NCI-H2171 (cell line): ENCODE measurements at places on chromosomes 16 and 17.

DNA sequence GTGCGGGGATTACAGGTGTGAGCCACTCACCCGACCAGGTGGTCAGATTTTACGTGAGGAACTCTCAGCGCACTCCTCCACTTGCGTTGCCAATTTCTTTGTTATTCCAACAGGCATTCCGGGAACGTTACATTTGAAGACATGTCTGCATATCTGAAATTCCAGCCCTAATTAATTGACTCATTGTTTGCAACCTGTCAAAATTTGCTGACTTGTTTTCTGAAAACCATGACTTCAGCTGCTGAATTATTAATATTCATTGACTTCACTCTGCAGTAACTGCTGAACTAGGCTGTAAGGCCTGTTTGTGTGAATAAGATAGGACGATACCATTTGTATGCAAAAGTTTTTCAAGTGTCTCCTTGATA lies 16.6 kb downstream of the G6PC1 start:
- DNase-seq, result no peak

GRCh38 chr16:25007284-25007984 lies 7.7 kb downstream of the ARHGAP17 start:
- DNase-seq, result no peak

DNA sequence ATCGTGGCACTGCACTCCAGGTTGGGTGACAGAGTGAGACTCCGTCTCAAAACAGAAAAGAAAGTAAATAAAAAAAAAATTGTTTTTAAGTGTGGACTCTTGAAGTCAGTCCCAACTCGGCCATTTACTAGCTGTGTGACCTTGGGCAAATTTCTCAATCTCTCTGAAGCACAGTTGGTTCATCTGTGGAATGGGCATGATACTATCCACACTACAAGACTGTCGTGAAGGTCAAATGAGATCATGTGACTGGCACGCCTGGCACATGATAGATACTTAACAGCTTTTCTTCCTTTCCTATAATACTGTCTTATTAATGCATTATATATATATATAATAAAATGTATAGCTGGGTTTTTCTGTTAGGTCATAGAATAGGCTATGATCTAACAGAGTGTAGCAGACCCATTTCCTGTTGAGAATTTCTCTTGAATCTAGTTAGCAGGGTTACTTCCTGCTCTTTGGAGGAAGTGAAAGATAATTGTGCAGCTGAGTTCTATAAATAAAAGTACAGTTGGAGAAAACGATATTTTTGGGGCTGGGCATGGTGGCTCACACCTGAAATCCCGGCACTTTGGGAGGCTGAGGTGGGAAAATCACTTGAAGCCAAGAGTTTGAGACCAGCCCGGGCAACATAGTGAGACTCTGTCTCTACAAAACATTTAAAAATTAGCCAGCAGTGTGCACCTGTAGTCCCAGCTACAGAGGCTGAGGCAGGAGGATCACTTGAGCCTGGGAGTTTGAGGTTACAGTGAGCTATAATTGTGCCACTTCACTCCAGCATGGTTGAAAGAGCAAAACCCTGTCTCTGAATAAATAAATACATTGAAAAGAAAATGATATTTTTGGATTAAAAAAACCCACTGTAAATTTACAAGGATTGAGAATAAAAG lies 7.3 kb downstream of the MILR1 start:
- no peak for DNase-seq

DNA sequence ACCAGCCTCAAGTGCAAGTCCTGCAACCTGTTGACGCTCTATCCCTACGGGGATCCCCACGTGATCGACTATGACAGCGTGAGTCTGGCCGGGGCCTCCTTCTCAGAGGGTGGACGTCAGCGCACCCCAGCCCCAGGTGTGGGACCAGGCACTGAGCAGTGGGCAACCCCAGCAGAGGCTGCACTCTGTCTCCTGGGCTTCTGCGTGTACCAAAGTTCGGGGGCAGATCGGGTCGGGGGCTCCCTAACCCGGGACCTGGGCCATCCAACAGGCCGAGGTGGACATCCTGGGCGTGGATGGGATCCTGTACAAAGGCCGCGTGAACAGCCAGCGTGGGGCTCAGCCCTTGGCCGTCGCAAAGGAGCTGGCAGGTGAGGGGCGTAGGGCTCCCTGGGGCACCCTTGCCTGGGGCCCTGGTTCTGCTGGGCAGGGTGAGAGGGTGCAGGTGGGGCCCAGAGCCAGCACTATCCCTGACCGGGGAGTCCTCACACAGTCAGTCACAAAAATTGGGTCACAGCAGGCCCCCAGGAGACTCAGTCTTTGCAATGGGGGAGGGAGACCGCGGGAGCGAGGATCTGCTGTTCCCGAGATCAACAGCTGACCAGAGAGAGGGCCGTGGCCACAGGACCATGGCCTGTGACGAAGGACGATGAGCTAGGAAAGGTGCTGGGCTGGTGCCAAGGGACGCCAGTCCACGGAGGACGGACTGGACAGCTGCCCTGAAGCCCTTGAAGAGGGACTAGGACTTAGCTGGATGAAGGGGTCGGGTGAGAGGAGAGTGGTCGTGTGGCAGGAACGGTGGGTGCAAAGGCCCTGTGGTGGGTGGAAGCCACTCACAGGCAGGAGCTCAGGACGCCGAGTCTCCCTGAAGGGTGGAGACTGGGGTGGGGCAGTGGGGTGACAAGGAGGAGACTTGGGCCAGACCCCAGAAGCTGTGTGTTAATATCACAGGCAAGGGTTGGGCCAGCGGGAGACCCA lies 20.0 kb downstream of the UBALD1 start:
- no peak for DNase-seq

DNA sequence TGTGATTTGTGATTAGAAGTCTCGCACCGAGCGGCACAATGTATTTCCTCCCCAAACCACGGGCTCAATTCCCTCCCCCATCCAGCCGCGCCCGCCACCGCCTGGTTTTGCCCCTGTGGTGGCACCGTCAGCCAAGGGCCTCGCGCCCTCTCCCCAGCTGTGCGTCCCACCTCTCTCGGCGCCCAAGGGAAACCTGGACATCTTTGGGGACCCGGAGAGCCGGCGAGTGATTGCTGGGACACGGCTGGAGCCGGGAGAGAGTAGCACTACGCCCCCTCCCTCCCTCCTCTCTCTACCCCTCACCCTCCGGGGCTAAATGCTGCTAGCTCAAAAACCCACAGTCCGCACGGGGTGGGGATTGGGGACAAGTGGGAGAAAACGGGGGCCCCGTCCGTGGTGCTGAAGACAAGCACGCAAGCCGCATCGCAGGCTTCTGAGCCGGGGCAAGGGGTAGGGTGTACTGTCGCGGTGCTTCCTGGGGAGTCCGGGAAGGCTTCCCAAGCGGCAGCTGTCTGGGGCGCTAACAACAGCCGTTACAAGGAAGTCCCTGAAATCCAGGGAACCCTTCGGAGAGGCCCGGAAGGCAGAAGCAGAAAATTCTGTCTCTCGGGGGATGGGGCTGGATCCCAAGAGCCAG lies 1.4 kb downstream of the CBLN1 start:
- peak; percentile 33 for DNase-seq

- DNase-seq, result no peak
Measured at GRCh38 chr16:9922441-9922840, 259.8 kb downstream of the GRIN2A start.

- DNase-seq, result no peak
Measured at GRCh38 chr17:78391843-78392242, 13.4 kb downstream of the PGS1 start.

- no peak for DNase-seq
Measured at GRCh38 chr16:5041600-5042133, 7.9 kb upstream of the NAGPA start.

DNA sequence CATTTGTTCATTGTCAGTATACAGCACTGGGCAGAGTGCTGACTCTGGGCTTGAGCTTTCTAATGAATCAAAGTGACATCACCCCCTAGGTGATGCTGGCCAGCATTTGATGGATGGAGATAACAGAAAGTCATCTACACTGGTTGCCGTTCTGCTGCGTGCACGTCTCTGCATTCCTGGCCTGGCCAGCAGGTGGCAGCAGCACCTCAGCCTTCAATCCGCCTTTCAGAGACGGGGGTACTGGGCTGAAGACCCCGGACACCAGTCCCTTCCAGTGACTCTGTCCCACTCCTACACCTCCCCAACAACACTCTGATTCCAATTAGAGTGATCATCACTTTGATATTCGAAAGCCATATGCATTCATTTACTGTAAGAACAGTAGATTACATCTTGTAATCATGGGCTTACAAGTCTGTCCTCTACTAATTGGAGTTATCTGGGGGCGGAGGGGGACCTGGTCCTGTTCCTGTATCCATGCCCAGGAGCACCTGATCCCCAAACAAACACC lies 6.0 kb downstream of the CPSF4L start:
- DNase-seq, result peak; percentile 19

- DNase-seq, result no peak
Measured at GRCh38 chr16:56944954-56945839, 13.3 kb downstream of the HERPUD1 start.

DNA sequence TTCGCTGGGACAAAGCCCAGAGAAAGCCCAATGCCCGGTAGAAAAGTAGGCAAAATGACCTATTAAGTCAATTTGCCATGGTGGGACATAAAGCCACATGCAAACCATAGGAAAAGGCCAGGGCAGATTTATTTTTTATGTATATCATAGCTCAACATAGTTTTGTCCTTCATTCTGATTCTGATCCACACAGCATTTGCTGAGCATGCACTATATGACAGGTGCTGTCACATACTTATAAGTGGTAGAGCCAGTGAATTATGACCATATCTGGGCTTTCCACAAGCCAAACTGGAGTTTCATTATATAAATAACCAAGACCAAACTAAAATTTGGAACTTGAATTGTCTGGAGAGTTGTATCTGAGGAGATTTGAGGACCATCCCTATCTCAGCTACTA lies 74.3 kb downstream of the CA10 start:
- no peak for DNase-seq

- DNase-seq, result no peak
Measured at GRCh38 chr17:15782866-15783265, 50.8 kb downstream of the TBC1D26 start.

DNA sequence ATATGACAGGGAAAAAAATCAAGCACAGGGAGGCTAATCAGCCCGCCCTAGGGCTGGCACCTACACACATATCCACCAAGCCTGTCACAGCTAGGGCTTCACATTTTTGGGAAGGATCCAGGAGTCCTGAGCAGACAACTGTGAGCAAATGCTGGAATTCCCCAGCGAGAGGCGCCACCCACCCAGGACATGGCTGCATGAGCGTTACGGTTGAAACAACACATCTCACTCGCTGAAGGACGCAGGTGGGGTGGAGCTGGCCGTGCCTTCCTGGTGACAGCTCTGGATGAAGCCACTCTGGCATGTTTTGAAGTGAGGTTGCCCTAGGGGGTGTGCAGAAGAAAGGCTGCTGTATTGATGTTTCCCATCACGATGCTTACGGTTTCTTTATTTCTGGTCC lies 315.1 kb upstream of the EEF2KMT start:
- no peak for DNase-seq

GRCh38 chr17:2712300-2713043 lies 908 bp upstream of the CLUH start:
- DNase-seq, result no peak

DNA sequence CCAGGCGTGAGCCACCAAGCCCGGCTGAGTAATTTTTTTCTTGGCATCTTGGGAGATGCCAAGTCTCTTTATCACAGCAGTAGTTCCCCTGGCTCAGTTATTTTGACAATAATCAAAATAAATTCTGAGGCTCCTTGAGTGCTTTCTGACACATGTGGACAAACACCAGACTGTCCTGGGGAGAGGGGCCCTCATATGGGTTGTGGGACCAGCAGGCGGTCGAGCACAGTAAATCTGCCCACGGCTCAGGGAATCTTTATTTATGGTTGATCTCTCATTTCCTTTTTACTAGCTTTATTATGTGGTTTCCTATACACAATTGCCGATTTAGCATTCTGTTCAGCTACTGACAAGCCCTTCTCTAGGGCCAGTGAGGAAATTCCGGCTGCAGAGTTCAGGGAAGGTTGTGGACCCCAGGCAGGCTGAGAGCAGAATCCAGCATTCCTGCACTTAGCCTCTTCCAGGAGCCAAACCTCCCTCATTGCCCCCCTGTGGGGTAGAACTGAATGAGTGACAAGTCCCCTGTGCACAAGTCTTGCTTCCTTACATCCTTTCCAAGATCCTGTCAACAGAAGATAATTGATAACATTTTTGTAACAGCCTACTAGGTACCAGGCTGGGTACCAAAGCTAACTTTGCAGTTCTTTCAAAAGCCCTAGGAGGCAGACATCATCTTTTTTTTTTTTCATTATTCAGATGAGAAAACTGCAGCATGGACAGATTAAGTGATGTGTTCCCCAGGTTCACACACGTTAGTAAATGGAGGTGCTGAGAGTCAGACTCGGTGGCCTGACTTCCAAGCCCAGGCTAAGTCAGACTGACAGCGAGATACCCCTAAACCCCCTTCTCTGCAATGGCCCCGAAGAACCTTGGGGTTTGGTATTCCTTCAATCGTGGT lies 40.2 kb downstream of the HS3ST3B1 start:
- no peak for DNase-seq

DNA sequence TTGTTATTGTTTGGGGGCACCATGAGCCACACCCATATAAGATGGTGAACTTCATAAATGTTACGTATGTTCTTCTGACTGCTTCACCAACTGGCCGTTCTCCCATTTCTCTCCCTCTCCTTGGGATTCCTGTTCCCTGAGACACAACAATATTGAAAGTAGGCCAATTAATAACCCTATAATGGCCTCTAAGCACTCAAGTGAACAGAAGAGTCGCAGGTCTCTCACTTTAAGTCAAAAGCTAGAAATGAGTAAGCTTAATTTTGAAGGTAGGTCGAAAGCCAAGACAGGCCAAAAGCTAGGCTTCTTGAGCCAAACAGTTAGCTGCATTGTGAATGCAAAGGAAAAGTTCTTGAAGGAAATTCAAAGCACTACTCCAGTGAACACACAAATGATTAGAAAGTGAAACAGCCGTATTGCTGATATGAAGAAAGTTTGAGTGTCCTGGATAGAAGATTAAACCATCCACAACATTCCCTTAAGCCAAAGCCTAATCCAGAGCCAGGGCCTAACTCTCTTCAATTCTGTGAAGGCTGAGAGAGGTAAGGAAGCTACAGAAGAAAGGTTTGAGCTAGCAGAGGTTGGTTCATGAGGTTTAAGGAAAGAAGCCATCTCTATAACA lies 25.8 kb downstream of the HLF start:
- no peak for DNase-seq

- DNase-seq, result no peak
Measured at GRCh38 chr16:69017036-69017783, 88.2 kb upstream of the HAS3 start.

DNA sequence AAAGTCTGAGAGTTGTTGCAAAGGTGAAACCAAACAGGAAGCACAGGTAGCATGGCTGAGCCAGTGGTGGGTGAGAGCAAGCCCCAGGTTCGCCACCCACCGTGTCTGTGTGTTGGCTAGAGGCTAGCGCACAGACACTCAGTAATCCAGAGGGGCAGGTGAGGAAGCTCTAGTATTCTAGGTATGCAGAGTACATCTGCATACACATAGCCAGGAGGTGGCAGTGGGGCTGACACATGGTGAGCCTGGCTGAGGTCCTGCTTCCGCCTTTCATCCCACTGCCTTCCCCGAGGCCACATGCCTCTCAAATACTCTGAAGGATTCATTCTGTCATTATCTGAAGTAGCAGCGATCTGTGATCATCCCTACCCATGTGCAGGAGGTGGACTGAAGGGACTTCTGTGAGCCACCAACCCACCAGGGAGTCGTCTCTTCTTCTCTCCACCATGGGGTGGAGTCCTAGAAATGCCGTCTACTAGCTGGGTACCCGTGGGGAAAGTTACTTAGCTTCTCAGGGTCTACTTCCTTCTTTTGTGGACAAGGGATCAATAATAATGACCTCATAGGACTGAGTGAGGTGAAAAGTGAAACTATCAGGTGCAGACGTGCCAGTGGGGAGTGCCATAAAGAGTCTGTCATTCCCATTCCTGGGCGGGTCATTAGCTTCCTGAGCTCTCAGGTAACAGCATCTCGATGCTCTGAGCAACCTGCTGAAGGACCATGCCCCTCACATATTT lies 36.0 kb upstream of the ICAM2 start:
- DNase-seq, result no peak

GRCh38 chr16:75019007-75019406 lies 20.2 kb downstream of the ZNRF1 start:
- no peak for DNase-seq
